ENCODE measurements at places on chromosomes 11 and 22.

DNA sequence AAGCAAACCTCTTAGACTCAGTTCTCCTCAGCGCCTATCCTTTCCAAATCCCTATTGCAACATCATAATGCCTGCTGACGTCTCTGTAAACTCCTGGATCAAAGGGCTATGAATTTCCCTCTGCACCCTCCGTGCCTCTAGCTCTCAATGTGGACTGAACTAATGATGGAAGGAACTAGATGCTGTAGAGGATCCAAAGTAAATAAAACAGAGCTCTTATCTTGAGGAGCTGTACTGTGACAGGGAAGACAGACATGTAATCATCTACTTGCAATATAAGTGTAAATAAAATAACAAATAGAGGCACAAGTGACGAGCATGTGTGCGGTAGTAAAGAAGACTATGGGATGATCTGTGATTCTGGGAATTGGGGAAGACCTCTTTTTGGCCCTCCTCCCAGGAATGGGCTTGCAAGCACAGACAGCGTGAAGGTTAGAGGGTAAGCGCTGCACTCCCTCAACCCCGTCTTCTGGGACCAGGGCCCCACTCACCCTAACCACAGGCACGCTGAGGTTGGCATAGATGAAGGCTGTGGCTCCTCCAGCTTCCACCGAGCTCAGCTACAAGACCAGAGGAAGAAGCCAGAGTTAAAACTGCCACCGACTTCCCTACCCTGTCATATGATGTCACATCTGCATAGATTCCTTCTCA lies 42.2 kb downstream of the P4HA3 start:
- no peak for DNase-seq

GRCh38 chr11:69274531-69275016 lies 19.4 kb upstream of the MYEOV start:
- peak; percentile 38 for DNase-seq

GRCh38 chr11:14253840-14254239 lies 105.1 kb downstream of the RRAS2 start:
- no peak for DNase-seq

DNA sequence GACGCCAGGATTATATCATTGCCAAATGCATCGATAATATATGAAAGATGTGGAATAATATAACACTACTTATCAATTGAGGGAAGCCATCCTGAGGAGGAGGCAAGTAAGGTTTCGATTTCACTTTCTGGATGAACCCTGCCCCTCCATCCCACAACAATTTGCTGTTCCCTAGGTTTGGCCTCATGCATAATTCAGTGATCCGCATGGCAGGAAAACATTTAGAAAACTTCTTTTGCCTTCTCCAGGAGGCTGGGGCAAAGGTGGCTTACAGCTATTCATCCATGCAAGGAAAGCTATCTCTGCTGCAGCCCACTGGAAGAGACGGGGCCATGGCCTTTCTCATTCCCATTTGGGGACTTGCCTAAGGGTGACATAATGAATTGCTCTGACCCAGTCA lies 489.4 kb upstream of the CADM1 start:
- no peak for DNase-seq

- DNase-seq = no peak
These were observed 40.8 kb upstream of the LMO2 start for GRCh38 chr11:33932721-33933120.

DNA sequence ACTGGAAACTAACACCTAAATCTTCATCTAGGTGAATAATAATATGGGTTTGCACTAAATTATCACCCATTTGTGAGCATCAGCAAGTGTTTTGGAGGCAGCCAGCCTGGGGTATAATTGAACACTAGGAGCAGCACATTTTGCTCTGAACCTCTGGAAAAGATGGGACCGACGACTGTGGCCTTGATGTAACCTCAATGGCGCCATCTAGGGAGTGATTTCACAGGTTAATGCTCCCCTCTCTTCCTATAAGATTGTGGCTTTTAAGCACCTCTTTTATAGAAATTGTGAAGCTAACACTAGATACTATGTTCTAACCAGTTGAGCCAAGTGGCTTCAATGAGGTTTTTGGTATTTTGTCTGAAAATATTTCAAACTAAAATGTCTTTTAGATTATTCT lies 203.7 kb downstream of the NELL1 start:
- no peak for DNase-seq

DNA sequence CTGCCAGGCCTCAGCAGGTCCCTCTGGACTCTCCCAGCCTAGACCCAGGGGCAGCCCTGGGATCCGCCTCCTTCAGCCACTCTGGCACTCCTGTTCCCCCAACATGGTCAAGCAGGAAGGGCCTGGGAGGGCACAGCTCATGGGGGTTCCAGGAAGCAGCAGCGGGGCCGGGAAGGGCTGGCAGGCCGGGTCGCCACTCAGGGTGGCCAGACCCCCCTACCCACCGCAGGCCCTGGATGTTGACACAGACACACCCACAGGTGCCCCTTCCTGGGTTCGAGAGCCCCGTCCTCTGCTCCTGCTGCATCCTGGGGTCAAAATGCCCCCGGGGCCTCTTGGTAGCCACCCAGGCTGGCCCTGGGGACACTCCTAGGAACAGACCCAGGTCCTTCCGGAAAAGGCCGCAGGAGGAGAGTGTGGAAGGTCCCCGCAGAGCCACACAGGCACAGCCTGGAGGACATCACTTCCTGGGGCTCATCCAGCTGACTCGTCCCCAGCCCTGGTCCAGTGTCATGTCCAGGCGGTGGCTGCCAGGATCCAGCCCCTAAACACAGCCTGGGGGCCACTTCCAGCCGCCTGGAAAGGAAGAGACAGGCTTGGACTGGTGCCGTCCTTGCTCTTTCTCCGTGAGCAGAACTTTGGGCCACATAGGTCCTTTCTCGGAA lies 6.8 kb upstream of the PIM3 start:
- no peak for DNase-seq

DNA sequence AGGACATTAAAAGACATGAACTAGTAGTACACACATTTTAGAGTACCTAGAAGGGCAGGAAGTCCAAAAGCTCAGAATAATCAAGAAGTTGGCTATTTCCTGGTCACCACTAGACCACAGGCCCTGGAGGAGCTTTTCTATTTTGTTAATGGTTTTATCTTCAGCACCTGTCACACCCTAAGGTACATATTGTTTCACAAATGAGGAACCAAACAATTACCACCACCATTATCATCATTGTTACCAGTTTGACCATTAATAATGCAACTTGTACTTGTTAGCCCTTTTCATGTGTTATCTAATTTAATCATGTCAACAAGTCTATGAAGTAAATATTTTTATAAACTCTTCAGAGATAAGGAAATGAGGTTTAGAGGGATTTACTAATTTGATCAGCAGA lies 4.9 kb downstream of the MRPL48 start:
- no peak for DNase-seq

DNA sequence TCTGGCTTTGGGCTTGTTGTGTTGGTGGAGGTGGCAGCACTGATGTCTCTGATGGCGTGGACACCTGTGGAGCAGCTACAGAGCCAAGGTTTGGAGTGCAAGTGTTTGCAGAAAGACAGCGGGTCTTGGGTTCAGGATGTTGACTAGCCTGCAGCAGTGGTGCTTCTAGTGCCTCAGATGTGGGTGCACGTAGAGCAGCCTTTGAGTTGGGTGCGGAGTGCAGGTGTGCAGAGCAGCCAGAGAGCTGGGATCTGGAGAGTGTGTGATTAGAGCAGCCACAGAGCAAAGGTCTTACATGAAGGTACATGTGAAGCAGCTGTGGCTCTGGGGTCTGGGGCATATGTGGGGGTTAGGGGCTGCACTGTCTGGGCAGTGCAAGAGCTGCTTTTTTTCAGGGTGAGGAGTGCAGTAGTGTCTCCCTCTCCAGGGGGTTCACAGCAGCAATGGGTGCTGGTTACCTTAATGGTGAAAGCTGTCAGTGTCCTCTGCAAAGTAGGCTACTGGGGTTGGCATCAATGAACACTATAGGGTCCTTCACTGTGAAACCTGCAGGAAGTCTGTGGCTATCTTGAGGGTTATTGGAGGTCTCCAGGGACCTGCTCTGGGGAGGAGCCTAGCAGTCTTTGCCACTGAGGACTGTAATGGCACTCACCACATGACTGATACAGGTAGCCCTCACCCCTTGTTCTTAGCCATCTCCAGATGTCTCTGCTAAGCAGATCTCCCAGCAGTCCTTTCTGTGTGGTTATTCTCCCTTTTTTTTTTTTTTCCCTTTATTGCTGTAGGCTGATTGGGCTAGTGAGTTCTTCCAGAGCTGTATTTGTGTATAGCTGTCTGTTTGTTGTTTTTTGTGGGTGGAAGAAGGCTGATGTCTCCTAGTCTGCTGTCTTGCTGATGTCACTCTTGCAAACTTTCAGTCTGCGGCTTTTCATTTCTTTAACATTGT lies 14.3 kb downstream of the BIRC2 start:
- no peak for DNase-seq

DNA sequence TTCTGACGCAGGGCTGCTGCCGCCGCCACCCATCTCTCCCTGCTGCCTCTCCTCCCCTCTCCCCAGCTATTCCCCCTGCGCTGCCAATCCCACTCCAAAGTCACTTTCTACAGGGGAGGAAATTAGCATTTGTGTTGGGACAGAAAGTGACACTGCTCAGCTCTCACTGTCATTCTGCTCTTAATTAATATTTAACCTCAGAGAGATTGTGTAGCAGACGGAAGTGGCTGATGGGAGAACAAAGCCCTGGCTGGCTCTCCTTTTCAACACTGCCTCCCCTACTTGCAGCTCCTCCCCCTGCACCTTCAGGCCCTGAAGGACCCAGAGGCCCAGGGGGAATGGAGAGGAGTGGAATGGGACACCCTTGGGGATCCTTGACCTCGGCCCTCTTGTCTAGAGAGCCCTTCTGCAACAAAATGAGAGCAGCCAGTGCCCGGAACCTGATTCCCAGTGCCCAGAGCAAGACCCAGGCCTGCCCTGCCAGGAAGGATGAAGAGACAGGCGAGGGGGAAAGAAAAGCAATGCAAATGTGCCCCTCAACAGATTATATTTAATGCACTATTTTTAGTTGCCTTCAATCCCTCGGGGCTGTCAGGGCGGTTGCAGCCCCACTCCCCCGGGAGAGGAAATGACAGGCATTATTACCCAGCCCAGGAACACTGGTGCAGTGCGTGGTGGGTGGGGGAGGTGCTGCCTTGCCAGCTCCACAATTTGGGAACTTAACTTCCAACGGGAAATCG lies 14.6 kb upstream of the NRGN start:
- no peak for DNase-seq

- peak; percentile 63 for DNase-seq
These were observed 26.7 kb downstream of the UPB1 start for GRCh38 chr22:24521791-24522245.

DNA sequence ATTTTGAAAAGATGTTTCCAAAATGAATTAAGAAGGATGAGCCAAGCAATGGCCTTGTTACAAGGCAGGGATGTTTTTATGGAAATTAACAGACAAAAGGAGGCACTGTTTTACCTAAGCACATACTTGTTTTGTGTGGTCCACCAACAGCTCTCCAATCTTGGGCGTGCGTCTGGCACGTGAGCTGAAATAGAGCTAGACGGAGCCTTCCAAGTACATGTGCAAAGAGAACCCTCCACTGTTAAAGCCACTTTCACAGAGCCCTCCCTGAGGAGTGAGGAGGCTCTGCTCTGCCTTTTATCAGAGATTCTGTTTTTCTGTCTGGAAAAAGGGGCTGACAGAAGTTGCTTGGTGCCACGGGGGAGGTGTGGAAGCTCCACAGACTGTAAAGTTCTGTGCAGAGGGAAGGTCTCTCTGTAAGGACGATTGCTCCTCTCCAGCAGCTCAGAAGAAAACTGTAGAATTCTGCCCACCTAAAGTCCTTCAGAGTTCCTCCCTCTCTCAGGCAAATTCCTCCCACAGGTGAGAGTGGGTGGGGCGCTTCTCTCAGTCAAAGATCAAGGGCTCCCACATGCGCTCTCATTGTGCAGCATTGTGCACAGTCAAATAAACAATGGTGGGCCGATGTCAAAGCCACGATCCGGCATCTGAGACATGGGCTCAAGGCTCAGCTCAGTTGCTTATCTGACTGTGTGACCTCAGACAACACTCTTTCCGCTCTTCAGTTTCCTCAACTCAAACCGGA lies 92.6 kb upstream of the CSNK2A3 start:
- no peak for DNase-seq

DNA sequence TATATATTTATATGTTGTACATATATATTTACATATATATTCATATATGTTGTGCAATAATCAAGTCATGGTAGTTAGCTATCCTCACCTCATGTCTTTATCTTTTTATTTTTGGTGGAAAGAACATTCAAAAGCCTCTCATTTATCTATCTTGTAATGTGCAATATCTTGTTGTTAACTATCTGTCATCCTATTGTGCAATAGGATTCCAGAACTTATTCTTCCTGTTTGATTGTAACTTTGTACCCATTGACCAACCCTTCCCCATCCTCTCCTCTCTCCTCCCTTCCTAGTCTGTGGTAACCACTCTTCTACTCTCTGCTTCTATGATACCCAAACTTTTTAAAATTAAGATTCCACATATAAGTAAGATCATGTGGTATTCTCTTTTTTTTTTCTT lies 115.6 kb upstream of the PDGFD start:
- no peak for DNase-seq

DNA sequence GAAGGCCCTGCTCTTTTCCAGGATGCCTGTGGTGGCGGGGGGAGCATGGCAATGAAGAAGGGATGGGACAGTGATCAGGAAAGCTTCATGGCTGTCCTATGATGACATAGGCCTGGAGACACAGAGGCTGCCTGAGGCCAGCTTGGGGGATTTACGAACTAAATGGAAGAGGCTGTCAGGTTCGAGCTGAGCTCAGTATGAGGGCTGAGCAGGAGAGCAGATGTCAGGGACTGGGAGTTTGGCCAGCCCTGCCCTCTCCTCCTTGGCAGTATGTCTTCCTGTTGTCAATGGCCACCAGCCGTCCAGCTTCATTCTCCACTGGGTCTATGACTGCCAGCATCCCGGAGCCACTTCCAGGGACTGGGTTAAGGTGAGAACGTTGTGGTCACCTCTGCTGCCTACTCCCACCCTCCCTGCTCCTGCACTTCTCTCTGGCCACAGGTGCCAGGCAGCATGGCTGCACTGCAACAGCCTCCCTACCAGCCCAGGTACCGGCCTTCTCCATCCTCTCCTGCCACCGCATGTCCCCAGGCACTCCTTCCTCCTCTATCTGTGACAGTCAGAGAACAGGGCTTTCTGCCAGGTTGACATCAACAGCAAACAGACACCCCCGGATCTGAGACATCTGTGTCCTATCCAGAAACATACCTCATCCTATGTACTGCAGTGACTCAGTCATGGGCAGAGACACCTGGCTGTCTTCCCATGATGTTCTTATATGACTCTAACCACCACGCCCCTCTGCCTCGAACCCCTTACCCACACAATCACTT lies 75.1 kb downstream of the KIRREL3 start:
- no peak for DNase-seq

- DNase-seq = no peak
These were observed 9.0 kb downstream of the CSNK2A3 start for GRCh38 chr11:11344045-11344444.

Measured in trophoblast cell (in vitro differentiated cells and primary cell).